ENCODE measurements at places on chromosomes 16 and 17. TPM values are rescaled to one million over a fixed set of nuclear protein-coding genes. Genes with fewer than 3 reads are reported as not detected.

Gene SHISA9
- not detected for total RNA-seq

Gene DNAH3
- not detected for total RNA-seq

Gene GNGT2
- 0.28 TPM for total RNA-seq

Gene TBC1D3
- not detected for total RNA-seq

Data from smooth muscle cell of bladder (primary cell).